GM13977 (cell line): ENCODE measurements at places on chromosomes 4 and X.

GRCh38 chr4:139227729-139228404, 50.8 kb upstream of the ELF2 start:
- DNase-seq: peak; percentile 12

GRCh38 chrX:43002526-43003203, 224.7 kb upstream of the PPP1R2C start:
- DNase-seq: peak; percentile 3

DNA sequence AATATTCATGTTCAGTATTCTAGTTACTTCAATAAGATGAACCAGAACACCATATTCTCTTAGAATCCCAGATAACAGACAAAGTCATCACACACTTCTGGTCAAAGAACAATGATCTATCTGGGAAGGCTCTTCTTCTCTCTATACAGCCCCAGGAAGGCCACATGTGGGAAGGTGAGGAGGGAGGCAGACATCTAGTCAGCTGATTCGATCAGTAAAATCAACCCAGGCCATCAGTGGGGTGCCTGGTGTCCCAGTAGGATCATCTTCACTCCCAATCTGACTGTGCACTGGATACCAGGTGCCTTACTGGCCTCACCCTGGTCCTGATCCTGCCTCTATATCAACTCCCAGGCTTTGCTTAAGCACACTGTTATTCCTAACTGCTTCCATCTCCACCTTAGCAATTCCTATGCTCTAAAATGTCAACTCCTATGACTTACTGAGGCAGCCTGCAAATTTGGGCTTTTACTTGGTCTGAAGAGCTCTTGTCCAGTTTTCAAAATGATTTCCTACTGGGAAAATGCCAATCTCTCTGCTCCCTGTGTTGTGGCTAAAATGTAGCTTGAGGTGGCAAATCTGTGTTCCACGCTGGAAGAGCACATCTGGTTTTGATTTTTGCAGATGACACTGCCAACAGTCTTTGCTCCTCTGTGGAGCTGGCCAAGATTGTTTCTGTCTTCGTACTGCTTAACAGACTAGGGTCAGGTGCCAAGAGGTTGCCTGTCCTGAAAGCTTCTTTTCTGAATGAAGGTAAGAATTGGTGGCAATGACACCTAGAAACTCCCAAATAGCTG, 128.7 kb downstream of the MGST2 start:
- DNase-seq: no peak

DNA sequence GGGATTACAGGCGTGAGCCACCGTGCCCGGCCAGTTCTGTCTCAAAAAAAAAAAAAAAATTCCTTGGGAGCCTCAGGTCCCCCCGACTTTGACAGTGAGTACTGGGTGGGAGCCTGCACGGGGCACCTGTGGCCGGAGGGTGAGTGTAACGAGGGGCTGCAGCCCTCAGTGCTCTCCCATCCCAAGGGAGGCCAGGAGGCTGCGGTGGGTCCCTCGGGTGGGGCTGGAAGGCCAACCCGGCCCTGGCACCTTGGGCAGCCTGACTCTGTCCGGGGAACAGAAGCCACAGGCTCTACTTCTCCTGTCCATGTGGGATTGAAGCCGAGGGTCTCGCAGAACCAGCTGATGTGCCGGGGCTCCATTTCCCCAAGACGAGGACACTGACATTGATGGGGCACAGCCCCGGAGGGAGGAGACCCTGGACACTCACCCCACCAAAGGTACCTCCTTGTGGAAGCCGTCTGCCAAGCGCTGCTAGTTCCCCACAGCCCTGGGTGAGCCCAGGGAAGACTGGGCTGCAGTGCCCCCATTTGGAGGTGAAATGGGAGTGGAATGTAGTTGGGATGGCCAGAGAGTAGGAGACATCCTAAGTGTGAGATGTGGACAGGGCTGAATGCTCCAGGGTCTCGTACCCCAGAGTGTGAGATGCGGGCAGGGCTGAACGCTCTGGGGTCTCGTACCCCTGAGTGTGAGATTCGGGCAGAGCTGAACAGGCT, 2.3 kb upstream of the SLC26A1 start:
- DNase-seq: no peak

GRCh38 chr4:188554413-188554812, 415.2 kb downstream of the TRIML1 start:
- no peak for DNase-seq

DNA sequence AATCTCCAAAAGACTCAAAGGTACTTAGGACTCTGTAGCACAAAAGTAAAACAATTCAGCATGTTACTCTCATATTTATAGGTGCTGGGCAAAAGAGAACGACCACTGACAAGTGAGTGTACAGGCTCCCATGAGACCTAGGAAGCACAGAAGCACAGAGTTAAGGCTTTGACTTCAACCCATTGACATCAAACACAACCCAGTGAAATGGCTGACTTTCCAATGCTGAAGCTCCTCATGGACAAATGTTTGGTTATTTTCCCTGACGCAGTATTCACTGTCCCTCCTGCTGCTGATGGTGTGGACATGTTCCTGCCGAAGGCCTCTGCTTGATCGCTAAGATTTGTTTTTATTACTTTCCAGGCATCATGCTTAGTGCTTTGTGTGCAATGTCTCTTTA, 148.7 kb downstream of the TSPAN5 start:
- no peak for DNase-seq

DNA sequence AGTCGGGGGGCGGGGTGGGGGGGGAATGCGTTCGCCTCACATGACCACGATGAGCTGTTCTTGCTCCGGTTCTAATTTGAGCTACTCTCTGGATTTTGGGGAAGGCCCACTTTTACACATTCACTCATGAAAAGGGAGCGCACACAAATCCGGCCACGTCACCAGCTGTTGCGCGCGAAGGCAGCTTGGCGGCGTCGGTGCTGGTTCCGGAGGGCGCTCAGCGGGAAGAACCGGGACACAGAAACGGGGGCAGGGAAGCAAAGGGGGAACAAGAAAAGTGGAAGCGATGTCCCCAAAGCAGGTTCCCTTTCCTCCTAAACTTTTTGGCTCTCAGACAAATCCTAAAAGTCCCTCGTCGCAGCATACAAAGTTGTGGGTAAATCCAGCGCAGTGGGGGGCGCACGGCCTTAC, 605 bp downstream of the ANXA5 start:
- DNase-seq: peak; percentile 29

DNA sequence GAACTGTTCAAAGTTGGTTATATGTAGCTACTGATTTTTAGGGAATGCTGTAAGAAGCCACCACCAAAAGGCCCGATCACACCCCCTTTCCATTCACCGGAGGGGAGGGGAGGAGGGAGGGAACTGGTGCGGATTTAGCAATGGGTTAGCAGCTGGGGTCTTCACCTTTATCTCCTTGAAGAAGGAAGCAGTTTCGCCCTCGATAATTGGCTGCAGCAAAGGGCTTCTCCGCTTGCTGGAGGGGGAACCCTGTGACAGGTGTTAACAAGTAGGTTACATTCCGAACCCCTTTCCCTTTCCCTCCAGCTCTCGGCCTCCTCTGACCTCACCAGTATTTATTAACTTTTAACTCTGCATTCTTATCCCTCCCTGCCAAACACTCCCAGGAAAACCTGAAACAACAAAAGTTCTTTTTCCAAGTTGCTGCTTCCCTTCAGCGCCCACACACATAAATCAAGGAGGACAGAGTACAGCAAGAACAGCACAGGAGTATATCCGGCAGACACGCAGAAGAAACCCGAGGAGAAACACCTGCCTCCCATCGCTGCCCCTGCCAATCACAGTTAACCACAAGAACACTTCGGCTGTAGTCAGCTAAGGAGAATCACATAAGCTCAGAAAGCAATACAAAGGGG, 39.8 kb upstream of the NAP1L5 start:
- DNase-seq: peak; percentile 50

DNA sequence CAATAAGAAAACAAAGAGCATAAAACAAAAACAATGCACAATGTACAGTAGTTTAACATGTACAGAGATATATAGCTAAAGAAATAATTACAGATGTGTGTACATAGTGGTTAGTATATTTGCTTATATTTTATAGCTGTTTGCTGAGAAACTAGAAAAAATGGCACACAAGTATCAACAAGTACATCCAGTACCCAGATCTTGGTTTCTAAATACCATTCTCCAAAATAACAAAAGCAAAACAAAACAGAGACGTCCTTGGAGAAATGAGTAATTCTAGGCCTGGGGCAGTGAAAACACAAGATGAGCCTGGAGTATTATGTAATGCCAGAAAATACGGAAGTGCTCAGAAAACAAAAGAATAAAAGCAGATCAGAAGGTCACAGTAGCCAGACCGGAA, 189.6 kb downstream of the TMEM47 start:
- DNase-seq: no peak
